Stimulated activated CD4-positive, alpha-beta T cell treated with anti-CD3 and anti-CD28 coated beads, Interleukin-12 subunit alpha, Interleukin-12 subunit beta, amount 100 ng/mL, for 24 hours (primary cell): ENCODE measurements at places on chromosomes 3 and 15.

- DNase-seq = no peak
Measured at GRCh38 chr3:189375532-189375931, 203.8 kb downstream of the TPRG1 start.

DNA sequence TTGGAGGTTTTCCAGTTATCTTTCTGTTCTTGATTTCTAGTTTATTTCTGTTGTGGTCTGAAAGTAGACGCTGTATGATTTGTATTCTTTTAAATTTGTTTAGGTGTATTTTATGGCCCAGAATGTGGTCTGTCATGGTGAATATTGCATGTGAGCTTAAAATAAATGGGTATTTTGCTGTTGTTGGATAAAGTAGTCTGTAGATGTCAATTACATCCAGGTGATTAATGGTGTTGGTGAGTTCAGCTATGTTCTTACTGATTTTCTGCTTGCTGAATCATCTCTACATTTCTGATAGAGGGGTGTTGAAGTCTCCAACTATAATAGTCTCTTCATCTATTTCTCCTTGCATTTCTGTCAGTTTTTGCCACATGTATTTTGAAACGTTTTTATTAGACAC lies 383.3 kb upstream of the SGO1 start:
- no peak for DNase-seq

GRCh38 chr3:169389925-169390253 lies 273.6 kb downstream of the MECOM start:
- DNase-seq = no peak

DNA sequence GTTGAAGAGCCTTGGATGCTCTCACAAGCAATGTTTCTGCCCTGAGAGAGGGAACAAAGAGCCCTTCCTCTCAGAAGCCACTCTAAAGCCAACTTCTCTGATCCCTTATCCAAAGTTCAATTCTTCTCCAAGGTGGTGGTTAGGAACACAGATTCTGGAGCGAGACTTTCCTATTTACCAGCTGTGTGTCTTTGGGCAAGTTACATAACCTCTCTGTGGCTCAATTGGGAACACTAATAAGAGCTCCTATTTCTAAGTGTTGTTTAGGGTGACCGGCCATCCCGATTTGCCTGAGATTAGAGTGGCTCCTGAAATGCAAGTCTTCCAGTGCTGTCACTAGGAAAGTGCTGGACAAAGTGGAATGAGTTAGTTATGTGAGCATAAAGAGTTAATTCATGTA lies 108.8 kb upstream of the PTX3 start:
- DNase-seq = no peak

DNA sequence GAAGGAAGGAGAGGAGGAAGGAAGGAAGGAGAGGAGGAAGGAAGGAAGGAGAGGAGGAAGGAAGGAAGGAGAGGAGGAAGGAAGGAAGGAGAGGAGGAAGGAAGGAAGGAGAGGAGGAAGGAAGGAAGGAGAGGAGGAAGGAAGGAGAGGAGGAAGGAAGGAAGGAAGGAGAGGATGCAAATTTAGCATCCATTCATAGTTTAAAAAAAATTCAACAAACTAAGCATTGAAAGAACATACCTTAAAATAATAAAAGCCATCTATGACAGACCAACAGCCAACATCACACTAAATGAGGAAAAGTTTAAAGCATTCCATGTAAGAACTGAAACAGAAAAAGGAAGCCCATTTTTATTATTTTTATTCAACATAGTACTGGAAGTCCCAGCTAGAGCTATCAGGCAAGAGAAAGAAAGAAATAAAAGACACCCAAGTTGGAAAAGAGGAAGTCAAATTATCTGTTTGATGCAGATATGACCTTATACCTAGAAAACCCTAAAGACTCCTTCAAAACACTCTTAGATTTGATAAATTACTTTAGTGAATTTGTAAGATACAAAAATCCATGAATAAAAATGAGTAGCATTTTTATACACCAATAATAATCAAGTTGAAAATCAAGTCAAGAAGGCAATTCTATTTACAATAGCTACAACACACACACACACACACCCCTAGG lies 52.2 kb upstream of the FXR1 start:
- no peak for DNase-seq

DNA sequence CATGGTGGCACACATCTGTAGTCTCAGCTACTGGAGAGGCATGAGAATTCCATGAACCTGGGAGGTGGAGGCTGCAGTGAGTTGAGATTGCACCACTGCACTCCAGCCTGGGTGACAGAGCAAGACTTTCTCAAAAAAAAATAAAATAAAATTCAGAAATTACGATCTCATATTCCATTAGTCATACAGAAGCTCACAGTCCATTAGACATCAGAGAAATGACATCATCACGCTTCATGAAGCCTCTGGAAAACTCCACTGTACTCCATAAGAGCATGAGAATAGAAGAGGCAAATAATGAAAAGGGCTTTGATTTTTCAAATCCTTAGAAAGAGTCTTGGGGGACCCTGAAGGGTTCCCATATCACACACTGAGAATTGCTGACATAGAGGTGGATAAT lies 145.0 kb upstream of the MITF start:
- DNase-seq = no peak

- DNase-seq = no peak
Measured at GRCh38 chr3:46354984-46355383, 1.1 kb downstream of the CCR2 start.

DNA sequence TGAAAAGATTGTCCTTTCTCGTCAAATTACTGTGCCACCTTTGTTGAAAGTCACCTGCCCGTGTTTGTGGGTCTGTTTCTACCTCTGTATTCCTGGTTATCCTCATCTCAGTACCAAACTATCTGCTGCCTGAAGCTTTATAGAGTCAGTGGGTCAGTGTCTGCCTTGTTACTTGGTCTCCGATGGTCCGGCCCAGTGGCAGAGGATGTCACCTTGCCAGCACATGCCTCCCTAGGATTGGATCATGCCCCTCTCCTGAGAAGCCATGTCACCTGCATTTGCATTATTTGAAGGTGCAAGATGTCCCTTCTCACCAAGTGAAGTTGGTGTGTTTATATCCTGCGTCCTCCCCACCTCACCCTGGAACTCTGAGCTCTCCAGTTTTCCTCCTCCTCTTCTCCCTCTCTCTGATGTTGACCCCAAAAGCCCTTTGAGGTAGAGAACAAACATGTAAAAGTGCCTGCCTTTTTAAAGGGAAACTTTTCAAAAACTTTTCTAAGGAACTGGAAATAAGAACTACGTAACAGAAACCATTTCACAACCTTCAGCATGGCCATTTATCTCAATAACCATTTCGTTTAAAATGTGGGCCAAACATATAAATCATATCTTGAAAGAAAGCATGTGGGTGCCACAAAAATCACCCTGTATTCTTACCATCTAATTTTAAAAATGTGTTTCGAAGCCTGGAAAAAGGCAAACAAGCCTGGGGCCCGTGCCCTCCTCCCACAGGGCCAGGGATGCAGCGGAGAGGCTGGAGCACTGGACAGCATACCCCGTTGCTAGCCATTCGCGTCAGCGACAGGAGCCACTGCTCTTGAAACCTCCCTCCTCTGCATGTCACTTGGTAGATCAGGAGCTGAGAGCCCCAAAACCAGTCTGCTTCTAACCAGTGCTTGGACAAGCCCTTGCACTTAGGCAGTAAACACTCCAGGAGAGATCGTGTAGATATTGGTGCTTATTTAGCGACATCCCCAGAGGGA lies 102.1 kb downstream of the VGLL4 start:
- no peak for DNase-seq

DNA sequence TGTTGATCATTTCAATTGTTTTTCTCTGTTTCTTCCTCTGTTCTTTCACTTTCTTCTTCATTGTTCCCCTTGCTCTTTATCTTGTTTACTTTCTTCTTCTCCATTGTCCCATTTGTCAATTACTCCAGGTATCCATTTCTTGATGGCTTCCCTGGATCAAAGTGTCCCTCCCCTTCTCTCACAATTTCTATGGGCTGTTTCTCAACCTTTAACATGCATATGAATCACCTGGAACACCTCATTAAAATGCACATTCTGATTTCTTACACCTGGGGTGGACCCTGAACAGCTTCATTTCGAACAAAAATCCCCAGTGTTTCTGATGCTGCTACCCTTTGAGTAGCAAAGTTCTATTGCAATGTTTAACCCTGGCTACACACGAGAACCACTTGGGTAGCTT lies 454.8 kb downstream of the EPHA6 start:
- DNase-seq = no peak

DNA sequence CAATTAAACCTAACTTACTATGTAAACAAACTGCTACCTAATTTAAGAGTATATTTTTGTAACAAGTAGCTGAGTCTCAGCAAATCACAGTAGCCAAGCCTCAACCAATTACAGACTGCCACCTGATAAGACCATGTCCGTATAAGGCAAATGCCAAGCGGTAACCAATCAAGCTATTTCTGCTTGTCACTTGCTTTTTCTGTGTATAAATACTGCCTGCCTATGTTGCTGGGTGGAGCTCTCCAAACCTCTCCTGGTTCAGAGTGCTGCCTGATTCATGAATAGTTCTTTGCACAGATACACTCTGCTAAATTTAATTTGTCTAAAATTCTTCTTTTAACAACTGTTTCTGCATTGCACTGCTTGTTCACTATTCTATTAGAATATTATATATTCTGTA lies 42.6 kb downstream of the ZNF148 start:
- no peak for DNase-seq
